ENCODE measurements at places on chromosomes 7 and 10.

DNA sequence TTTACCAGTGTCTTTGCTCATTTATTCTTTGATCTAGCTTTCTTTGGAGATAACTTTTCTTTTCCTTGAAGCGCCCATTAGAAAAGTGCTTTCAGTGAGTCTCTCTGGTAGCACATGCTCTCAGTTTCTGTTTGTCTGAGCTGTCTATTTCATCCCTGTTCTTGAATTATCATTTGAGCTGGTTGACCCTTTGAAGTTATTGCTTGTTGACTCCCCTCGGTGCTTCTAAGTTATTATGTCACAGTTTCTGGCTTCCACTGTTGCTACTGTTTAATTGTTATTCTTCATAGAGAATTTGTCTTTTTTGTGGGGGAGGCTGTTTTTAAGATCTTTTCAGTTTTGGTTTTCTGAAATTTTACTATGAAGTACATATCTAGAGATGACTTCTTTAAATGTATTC is 11.4 kb upstream of the PRF1 start:
- DNase-seq: no peak

- DNase-seq: no peak
Observed at GRCh38 chr10:79937701-79938151, 11.2 kb downstream of the SFTPD start.

GRCh38 chr10:7306147-7306546 is 104.7 kb downstream of the SFMBT2 start:
- DNase-seq: no peak

- DNase-seq: no peak
Observed at GRCh38 chr7:132755538-132756483, 179.5 kb upstream of the PLXNA4 start.

DNA sequence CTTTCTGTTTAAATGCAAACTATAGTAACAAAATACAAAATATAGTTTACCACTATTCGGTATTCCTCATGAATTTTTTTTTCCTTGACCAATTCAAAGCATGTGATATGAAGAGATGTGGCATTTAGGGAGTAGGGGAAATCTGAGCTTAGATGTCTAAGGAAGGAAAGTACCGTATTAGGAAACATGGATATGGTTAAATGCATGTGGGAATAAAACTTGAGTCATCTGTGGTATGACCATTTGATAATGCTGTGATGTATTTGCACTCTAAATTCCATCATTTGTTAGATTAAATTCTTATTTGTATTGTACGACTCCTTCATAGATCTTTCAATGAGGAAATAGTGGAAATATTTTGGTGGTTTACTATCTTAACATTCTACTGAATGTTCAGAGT is 19.7 kb downstream of the AHR start:
- no peak for DNase-seq

DNA sequence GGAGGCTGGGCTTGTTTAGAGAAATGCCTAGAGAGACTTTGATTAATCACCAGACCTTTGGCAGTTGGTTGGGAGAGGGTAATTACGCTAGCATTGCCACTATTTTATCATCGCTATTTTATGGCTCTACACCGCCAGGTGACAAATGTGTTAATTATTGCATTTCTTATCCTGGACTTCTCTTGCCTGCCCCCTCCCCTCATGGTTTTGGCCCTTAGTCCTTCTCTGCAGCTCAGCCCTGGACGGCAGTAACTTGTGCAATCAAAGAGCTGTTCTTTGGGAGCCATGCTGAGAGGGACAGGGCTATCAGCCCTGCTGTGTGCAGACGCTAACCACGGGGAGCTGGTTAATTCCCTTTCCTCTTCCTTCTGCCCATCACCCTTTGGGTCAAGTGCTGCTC is 585.0 kb downstream of the AUTS2 start:
- no peak for DNase-seq

DNA sequence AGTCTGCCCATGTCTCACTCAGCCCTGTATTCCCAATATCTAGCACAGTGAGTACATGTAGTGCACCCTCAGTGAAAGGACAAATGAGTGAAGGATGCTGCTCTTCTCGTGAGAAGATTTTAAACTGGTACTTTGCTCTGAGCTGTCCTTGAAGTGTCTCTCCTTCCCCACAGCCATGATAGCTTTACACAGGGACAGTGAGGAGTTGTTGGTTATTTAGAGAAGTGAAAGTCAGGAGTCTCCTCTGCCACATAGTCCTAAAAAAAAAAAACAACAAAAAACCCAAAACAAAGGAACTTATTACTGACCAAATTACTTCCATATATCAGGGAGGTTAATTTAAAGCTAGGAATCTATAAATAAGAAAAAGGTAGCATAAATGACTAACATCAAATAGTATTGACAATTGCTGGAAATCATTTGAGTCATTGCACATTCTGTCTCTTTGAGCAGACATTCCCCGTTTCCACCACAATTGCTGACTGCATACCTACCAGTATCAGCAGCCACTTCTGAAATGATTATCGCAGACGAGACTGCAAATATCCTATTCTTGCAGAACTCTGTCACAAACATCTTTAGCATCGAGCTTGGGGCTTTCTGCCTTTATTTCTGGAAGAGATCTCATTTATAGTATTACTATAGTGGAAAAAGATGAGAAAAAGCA is 202.1 kb downstream of the PTEN start:
- DNase-seq: no peak

DNA sequence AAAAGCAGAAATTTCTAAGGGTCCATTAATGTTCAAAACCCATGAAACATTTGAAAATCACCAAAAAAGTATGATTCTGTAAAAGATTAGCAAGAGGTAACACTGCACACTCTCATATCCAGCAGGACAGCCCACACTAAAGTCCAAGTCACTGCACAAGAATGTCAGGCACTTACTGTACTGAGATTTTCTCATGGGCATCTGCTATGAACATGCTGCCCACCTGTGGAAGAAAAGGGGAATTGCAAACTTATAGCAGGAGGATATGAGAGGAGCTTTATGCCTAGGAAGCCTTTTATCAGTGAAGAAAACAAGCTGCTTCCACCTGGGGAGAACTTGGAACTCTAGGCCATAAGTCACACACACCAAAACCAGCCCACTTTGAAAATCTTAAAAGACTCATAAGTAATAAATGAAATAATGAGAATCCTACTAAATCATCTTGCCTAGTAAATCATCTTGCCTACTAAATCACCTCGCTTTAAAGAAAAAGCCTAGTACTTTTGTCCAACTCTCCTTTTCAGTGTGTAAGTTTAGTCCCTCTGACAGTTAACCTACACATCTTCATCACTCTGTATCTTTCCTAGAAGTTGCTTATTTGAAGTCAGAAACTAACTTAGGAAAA is 46.1 kb downstream of the ARMH3 start:
- DNase-seq: no peak

DNA sequence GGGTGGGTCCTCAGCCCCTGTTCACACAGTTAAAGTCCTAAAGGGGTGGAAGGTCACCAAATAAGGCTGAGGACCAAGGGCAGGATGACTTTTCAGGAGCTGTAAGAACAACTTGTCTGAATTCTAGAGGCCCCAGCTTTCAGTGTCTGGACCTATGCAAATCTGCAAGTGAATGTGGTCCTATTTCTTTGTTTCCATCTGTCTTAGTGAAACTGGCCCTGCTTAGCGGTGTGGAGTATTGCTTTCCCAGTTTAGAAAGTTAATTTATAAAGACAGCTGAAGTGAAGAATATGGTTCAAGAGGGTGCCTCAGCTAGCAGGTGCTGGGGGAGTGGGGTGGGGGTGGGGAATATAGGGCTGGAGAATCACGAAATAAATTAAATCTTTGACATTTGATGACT is 40.1 kb downstream of the HHEX start:
- DNase-seq: no peak

GRCh38 chr7:4164556-4164955 is 517.5 kb upstream of the FOXK1 start:
- no peak for DNase-seq

GRCh38 chr10:116741391-116742351 is 695 bp downstream of the HSPA12A start:
- no peak for DNase-seq

All from stimulated activated naive CD4-positive, alpha-beta T cell (primary cell).